Activated naive CD4-positive, alpha-beta T cell (primary cell): ENCODE measurements at places on chromosomes 6 and 20.

GRCh38 chr6:150177952-150178520 lies 35.2 kb downstream of the PPP1R14C start:
- no peak for DNase-seq

DNA sequence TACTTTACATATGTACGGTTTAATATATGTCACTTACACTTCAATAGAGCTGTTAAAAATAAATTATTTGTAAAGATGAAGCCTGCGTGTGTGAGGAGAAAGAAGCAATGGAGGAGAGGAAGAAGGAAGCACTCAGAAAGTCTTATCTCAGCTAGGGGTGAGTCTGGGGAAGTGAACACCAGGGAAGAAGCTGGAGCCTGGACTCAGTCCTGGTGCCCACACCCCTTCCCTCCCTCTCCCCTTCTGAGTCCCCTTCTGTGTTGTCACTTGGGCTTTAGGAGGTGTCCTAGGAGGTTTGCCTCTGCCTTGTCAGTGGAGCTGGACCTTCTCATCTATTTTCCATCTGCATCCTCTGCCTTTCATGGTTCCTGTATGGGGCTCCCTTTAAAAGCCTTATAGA lies 1.9 kb downstream of the SIRPB2 start:
- no peak for DNase-seq

- DNase-seq = no peak
Observed at GRCh38 chr20:41609474-41609873, 8.7 kb downstream of the CHD6 start.

- no peak for DNase-seq
Observed at GRCh38 chr20:33863440-33864323, 52.5 kb downstream of the CHMP4B start.

DNA sequence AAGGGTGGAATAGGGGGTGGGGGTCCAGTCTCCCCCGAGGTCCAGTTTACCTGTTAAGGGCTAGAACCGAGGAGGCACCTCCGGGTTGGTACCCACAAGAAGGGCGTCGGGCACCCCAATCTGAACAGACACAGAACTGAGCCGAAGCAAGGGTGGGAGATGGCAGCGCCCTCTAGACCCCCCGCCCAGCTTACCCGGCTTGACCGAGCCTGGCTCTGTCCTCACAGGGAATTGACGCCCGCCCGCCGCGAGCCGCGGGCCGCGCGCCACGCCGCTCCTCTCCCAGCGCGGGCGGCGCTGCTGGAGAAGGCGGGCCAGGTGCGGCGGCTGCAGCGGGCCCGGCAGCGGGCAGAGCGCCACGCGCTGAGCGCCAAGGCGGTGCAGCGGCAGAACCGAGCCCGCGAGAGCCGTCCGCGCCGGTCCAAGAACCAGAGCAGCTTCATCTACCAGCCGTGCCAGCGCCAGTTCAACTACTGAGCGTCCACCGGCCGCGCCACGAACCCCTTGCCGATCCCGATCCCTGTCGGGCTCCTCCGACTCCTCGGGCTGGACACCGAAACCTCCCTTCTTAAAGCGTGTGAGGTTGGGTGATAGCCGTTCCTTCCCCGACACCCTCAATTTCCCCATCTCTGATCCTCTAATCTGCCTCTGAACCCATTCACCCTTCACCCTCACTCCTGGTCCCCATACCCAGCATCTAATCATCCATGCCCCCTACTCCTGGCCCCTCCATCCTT lies 5.9 kb downstream of the TP53INP2 start:
- no peak for DNase-seq

- DNase-seq = no peak
Observed at GRCh38 chr6:16674801-16675392, 86.4 kb downstream of the ATXN1 start.

DNA sequence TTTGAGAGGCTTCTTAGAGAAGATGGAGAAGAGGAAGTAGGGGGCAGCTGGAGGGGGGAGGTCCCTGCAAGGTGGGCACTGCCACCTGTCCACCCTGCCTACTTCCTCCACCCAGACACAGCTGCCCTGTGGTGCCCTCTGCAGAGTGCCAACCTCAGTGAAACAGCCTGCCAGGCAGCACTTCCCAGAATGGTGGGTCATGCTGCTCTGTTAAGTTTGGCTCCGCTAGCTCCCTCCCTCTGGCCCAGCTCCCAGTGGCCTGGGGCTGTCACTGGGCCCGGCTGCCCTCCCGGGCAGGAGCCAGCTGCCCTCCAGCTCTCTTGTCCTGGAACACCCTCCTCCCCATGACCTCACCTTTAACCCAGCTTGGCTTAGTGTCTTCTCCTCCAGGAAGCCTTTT lies 5.1 kb upstream of the EPB41L1 start:
- no peak for DNase-seq

DNA sequence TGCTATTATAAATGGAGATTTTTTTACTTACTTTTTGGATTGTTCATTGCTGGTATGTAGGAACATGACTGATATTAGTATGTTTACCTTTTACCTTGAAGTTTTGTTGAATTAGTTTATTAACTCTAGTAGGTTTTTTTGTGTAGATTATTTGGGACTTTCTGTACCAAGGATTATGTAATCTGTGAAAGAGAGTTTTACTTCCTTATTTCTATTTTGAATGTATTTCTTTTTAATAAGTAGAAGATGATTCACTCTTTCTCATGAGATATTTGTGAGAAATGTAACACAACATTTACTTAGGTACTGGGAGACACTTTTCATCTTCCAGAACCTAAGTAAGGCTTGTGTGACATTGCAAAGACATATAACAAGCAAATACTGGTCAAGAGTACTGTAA lies 473.9 kb upstream of the HS3ST5 start:
- no peak for DNase-seq

DNA sequence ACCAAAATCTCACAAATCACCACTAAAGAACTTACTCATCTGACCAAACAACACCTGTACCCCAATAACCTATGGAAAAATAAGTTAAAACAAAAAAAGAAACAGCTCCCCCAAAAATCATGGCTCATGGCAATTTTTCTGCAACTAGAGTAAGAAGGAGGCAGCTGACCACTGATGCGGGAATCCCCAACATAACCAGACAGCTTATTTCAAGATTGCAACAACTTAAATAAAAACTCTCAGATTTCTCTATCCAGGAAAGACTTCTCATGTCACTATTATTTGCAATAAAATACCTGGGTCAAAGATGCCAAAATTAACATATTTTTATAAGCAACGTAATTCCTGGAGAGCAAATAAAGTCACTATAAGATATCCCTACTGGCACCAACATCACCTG lies 128.1 kb upstream of the LY86 start:
- DNase-seq = no peak

GRCh38 chr20:2151858-2152281 lies 50.2 kb downstream of the STK35 start:
- DNase-seq = no peak

DNA sequence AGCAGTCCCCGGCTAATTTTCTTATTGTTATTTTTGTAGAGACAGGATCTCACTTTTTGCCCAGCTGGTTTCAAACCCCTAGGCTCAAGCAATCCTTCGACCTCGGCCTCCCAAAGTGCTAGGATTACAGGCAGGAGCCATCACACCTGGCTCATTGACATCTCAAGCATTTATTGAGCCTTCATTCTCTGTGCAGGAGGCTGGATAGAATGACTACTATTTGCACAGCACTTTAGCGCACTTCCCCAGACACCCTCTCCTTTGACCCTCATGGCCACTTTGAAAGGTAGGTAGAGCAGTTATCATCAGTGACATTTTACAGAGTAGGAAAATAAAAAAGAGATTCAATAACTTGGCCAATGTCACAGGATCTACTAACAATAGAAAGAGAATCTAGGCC lies 124.0 kb upstream of the STXBP5 start:
- DNase-seq = no peak

- no peak for DNase-seq
Observed at GRCh38 chr6:150435360-150435759, 66.5 kb downstream of the IYD start.

- DNase-seq = no peak
Observed at GRCh38 chr20:53328961-53329360, 264.7 kb downstream of the ZNF217 start.

GRCh38 chr6:164982389-164982788 lies 327.0 kb downstream of the C6orf118 start:
- DNase-seq = no peak

- no peak for DNase-seq
Observed at GRCh38 chr6:97819710-97820109, 536.7 kb upstream of the MMS22L start.

GRCh38 chr6:3403238-3404173 lies 53.3 kb downstream of the SLC22A23 start:
- no peak for DNase-seq

DNA sequence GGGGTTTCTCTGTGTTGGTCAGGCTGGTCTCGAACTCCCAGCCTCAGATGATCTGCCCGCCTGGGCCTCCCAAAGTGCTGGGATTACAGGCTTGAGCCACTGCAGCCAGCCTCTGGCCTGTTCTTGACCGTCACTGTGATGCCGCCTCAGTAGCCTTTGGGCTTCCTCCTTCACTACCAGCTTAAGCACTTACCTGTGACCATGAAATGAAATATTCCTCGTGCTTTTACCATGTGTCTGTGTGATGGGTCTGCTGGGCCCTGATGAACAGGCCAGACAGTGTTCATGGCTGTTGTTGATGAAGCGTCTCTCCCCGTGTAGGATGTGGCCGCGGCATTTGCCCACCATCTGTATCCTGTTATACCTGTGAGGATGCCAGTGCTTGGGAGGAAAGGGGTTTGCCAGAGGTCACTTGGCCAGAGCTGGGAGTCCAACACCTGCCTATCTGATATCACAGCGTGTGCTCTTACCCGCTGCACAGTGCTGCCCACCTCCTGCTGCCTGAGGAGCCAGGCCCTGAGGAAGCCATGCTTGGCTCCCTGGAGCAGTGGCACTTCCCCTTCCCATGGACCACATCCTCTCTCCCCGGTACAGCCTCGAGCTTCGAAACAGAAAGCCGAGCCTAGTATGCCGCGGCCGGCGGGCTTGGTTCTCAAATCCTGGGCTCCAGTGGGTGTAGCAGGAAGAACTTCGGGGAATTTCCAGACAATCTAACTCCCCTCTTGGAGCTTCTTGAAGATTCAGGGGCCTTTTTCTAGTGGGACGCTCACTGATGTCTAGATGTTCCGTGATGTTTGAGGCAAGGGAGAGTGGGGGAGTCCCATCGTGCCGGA lies 167.9 kb downstream of the ZDHHC14 start:
- DNase-seq = no peak

- no peak for DNase-seq
Observed at GRCh38 chr6:39320363-39320984, 2.0 kb downstream of the KCNK16 start.

GRCh38 chr6:4788953-4789584 lies 12.9 kb downstream of the CDYL start:
- DNase-seq = no peak

- DNase-seq = no peak
Observed at GRCh38 chr6:63389191-63389844, 69.5 kb upstream of the LGSN start.

DNA sequence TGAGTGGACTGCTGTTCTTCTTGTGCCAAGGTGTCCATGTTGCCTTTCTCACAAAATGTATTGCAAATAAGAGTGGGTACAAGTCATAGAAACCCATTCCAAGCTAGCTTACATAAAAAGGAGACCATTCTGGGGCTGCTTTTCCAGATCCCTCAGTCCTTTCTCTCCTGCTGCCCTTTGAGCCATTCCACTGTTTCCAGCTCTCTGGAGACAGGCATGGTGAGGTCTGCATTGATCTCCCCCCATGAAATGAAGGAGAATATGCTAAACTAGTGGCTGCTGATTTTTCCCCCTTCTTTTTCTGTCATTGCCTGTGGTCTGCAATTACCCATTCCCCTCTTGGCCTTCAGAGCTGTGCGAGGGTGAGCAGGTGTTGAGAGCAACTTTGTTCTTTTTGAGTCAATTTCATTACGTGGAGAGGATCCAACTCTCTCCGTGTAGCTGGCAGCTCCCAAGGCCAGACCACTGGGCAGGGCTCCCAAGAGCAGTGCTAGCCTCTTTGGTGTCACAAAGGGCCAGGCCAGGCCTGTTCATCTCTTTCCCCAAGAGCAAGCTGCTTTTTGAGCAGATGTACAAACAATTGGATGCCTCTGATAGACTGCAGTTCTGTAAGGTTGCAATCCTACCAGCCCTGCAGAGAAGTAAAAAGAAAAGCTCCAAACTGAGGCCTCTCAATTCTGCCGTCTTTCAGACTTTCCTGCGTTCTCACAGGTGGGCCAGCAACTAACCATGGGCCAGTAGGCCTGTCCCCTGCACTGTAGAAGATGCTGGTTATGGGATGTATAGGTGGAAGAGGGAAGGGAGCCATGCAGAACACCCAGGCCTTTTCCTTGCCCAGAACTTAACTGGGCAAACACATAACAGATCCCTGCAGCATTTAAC lies 96.1 kb upstream of the ARMC2 start:
- no peak for DNase-seq
